ENCODE measurements at places on chromosomes 7 and 10. TPM values are rescaled to one million over a fixed set of nuclear protein-coding genes. Genes with fewer than 3 reads are reported as not detected.

- DNase-seq, result no peak
Measured at GRCh38 chr7:55550010-55550663, 22.2 kb downstream of the VOPP1 start.

GRCh38 chr7:129667116-129667515 lies 55.6 kb downstream of the NRF1 start:
- no peak for DNase-seq

OR2A5 gene
- not detected for total RNA-seq

ITGA8 gene
- 4.5 TPM for total RNA-seq

Measured in sciatic nerve (tissue), 2 donors.